Small intestine (tissue), 16 donors: ENCODE measurements at places on chromosomes 4 and X.

DNA sequence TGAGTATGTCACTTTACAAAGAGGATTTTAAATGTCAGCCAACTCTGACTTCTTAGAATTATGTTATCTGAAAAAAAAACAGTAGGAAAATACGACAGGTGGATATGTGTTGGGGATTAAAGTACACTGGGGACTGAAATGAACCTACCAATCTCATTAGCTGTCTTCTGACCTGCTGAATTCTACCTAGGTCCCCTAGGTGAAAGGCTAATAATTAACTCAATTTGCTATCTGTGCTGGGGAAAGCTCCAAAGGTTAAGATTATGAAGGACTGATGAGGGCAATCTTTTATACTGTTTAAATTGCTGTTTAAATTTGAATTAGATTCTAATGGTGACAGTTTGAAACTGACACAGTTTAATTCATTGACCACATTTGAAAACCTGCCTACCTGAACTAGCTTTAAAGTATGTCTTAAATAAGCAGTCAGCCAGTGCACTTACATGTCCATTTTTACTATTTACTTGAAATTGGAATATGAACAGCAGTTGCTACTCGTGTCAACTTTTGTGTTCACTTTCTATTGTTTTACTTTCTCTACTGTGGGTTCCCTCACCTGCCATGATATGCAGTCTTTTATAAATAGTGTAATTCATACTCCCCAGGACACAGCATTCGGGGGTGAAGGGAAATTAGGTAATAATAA lies 977.3 kb downstream of the C4orf33 start:
- peak; percentile 87 for DNase-seq

- no peak for DNase-seq
Observed at GRCh38 chr4:27787195-27787594, 926.6 kb downstream of the STIM2 start.

DNA sequence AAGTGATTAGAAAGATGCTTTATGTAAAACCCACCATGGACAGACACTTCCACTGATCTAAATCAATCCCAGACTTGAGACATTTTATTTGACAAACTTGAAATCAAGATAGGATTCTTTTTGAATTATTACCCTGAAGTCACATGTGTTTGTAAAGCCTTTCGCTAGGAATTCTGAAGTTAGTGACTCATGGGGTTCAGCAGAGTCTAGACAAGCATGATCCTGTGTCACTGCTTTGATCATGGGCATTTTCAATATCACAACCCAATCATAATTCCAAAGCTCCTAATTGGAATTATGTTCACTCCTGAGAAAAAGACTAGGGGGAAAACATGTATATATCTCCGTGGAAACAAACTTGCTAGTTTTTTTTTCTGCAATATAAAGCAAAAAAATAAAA lies 67.5 kb upstream of the BMP3 start:
- no peak for DNase-seq

GRCh38 chr4:14025891-14026290 lies 398.4 kb upstream of the BOD1L1 start:
- peak; percentile 77 for DNase-seq

- DNase-seq, result no peak
Observed at GRCh38 chr4:166460769-166461550, 587.9 kb downstream of the TLL1 start.

GRCh38 chr4:103786014-103786413 lies 66.2 kb upstream of the TACR3 start:
- peak; percentile 1 for DNase-seq

DNA sequence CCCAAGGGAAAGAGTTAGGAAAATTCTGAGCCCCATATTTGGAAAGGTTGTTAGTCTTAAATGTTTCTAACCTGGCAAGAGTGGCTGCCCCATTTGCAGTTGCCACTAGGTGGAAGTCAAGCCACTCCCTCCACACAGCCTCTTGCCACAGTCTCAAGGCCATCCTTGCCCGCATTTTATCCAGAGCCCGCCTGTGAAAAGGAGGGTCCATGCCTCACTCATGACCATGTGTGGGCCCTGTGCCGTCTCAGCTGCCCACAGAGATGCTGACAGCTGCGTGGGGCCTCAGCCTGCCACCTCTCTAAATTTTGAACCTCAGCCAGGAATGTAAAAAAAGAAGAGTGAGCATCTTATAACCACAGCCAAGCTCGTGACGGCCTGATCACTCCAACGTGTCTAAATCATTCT lies 201.5 kb upstream of the FAM241A start:
- peak; percentile 60 for DNase-seq

DNA sequence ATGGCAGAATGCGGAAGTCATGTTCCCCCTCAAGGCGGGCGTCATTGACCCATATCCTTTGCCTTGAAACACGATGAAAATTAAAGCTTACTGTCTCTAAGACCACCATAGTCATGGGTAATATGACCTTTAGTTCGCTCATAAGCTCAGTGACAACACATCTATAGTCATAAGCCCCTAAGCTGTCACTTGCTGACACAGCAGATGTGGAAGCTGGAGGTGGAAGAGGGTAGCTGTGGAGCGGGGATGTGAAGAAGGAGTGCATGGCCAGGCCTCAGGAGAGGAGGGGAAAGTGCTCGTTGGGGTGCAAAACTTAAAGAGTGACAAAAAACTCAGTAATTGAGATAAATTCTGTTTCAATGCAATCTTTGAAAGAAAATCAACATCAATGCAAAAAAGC lies 134.0 kb upstream of the PDLIM3 start:
- no peak for DNase-seq

- no peak for DNase-seq
Observed at GRCh38 chr4:83831588-83831987, 295.7 kb downstream of the GPAT3 start.

GRCh38 chrX:83469551-83469950 lies 38.5 kb upstream of the POU3F4 start:
- peak; percentile 0 for DNase-seq

DNA sequence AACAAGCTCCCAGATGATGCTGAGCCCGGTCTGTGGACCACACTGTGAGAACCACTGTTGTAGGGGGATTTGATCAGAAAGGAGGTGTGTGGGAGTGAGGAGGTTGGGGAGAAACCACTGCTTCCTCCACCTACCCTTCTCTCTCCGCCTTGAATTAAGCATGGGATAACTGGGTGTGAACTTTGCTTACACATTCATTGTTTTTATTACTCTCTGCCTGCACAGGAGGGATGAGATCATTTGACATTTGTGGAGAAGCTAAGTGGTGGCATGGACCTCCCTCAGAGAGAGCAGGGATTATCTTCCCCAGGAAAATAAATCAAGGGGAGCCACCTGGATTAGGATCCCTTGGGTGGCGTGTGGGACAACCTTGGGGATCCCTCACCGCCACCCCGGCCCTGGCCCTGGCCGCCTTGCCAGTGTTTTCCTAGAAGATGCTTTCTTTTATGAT lies 212.1 kb upstream of the ATP6AP2 start:
- DNase-seq, result no peak

- DNase-seq, result no peak
Observed at GRCh38 chr4:120809518-120809917, 113.0 kb downstream of the PRDM5 start.

- DNase-seq, result peak; percentile 69
Observed at GRCh38 chr4:47031011-47031678, at the start of gene GABRB1. Gene GABRB1 (plus strand): TSS chr4:47031567.

DNA sequence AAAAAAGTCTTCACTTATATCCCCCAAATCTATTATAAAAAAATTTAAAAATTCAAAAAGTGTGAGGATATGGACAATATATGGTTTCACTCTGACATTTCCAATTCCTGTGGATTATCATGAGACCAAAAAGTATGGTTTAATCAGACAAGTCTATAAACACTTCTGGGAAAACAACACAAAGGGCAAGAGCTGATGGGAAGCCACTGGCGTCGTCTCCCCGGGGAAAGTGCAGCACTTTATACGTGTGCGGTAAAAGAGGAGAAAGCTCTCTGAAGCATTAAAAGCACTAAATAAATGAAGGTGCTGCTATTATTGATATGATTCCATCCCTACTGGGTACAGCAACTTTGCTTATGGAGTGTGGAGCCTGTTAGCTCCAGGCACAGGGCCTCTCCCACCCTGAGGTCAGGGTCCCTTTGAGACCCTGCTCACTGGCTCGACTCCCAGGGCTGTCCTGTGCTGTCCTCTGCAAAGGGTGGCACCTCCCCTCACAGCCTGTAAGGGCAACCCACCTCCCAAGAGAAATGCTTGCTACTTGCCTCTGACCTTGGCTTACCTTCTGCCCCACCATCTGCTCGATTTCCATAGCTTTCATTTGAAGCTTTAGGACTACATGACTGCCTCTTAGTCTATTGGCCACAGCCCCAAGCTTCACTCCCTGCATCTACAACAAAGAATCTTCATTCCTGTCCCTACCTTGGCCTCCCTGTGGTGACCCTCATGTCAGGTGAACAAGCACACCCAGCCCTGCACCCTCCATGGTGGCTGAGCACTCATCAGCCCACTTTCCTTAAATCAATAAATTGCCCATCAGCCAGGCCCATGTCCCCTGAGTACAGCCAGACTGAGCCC lies 248.6 kb downstream of the HNRNPD start:
- no peak for DNase-seq

- no peak for DNase-seq
Observed at GRCh38 chrX:41722214-41722613, 1.8 kb upstream of the GPR82 start.

DNA sequence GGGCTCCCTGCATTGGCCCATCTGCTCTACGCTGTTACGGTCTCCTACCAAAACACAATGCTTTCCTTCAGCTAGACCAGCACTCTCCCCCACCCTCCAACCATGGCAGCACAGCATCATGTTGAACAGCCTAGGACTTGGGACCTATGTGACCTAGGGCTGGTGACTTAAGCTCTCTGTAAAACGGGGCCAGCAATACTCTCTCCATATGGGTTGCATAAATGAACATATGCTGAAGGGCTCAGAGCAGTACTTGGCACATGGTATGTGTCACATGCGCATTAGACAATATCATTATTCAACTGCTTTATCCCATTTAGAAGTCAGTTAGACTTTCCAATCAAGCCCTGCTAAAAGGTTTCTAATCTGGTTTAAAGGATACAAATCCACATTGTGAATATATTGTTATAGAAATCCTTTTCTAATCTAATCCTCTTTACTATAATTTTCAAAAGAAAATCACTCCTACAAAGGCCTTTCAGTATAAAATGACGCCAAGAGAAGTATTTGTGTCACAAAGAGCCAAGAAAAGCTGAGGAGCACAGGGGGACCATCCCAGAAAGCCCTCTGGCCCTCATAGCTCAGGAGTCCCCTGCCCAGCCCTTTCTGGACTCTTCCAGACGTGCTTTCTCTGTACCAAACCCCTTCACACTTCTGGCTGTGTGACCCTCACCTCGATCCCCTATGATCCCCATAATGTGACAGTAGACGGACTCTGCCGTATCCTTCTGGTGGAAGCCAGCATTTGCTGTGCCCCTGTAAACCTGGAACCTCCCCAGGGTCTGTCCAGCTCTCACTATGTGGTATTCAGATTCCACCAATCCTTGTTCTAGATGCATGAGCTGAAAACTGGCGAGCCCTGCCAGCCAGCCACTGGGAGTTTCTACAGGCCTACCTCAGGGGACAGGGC lies 42.3 kb downstream of the NSG1 start:
- no peak for DNase-seq

- no peak for DNase-seq
Observed at GRCh38 chrX:13716455-13716854, 18.0 kb downstream of the TRAPPC2 start.

GRCh38 chr4:89110986-89111832 lies at the start of gene TIGD2:
Gene TIGD2 (plus strand): TSS chr4:89111533. CDS start chr4:89112975, 1,442 bp downstream.
- peak; percentile 91 for DNase-seq

DNA sequence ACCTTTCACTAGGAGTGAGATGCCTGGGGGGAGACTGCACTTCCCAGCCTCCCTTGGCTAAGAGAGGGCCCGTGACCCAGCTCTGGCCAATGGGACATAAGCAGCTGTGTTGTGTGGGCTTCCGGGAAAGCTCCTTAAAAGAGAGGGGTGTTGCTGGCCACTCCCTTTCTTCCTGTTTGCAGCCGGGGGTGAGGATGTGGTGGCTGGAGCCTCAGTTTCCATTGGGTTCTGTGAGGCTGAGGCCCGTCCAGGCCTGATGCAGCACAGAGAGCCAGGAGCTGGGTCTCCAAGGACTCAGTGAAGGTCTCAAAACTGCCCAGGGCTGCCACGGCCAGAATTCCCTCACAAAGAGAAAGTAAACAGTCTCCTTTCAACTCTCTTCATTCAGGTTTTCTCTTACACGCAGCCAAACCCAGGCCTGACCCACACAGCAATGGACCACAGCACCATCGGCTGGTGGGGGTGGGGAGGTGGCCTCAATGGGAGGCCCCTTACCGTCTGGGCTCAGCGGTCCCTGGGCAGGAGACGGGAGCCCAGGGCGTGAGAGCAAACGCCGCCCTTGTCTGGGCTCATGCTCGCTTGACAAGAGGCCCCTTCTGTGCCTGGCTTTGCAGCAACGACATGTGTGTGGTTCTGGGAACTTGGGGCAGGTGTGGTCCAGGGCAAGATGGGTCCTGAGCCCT lies 6.6 kb downstream of the NKX1-1 start:
- DNase-seq, result no peak
